ENCODE measurements at places on chromosomes 4 and X.
A peak's percentile ranks its signal among the peaks of the same experiment; 100 is the strongest.

DNA sequence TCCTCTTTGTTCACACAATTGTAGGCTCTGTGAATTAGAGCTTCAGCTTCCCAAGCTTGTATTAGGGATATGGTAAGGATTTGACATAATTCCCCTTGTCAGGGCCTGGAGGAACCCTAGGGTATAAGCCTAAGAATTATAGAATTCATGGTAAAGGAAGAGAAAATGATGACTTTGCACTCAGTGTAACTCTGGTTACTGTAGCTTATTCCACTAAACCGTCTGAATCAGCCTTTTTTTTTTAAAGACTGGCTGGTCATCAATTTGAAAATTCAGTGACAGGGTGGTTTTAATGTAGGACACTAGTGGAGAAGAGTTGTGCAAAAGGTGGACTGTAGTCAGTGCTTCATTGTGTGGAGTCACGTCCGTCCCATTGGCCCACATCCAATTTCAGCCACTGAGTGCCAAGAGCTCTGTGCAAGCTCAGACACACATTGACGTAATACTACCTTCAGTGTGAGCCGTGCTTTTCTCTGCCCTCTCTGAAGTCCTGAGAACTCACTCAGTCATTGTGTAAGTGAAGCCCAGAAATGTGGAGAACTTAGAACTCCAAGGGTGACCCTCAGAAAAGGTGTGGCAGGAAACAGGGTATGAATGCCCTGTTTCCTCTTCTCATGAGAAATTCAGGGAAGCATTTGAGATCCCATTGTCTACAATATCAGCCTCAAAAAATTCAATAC, 449.8 kb downstream of the C4orf33 start:
- DNase-seq, result no peak

- no peak for DNase-seq
Observed at GRCh38 chrX:12949205-12949926, 25.5 kb upstream of the TMSB4X start.

DNA sequence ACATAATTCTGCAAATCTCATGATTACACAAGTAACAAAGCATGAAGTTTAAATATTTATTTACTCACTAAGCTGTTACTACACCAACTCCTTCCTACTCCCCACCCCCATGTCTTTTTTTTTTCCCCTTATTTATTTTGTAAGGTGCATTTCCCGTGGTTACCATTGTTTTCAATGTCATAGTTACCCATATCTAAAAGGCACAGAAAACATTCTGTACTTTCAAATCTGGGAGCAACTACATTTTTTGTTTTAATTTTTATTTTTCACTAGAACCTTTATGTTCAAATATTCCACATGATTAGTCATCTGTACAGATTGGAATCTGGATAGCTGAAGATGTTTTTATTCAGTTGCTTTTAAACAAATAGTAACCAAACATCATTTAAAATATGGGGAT, 62.8 kb downstream of the PPP3CA start:
- DNase-seq, result peak; percentile 24

- no peak for DNase-seq
Observed at GRCh38 chr4:141757287-141757686, 120.9 kb downstream of the IL15 start.

DNA sequence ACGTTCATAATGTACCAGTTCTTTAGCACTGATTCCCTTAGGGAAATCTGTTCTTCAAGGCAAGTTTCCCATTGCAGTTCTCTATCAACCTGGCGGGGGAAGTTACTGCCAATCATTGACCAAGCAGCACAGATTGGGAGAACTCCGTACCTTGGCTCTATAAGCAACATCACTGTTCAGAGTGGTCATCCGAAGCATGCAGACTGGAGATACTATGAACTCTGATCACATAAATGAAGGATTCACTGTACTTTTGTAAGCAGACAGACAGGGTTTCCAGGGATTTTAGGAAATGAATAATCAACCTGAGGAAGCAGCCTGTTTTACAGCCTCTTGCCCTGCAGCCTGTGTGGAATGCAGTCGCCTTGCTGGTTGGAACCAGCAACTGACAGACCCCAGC, 63.8 kb upstream of the WWC2 start:
- DNase-seq, result no peak

GRCh38 chr4:65696436-65696835, 26.1 kb upstream of the EPHA5 start:
- DNase-seq, result no peak

DNA sequence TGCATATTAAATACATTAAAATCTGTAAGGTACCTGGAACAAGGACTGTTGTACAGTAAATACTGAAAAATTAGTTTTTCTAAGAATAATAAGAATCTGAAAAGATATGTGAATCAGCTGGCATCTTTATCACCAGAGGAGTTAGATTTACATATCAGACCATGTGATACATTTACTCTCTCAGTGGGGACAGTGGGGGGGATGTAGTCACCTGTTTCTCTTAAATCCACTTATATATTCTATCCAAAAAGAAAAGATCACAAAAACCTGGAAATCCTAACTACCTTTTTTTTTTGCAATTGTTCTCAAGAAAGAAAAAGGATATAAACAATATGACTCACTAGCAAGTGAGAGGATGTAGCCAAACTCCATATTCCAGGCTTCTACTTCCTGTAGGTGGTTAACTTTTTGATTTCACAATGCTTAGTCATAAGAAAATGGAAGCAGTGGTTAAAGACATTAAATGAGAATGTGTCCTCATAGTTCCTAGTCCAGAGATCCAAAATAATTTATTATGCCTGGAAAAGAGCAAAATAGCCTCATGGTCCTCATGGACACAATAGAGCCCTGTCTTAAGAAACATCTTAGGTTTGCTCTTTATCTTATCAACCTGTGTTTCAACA, 22.5 kb upstream of the MYOZ2 start:
- DNase-seq, result no peak

DNA sequence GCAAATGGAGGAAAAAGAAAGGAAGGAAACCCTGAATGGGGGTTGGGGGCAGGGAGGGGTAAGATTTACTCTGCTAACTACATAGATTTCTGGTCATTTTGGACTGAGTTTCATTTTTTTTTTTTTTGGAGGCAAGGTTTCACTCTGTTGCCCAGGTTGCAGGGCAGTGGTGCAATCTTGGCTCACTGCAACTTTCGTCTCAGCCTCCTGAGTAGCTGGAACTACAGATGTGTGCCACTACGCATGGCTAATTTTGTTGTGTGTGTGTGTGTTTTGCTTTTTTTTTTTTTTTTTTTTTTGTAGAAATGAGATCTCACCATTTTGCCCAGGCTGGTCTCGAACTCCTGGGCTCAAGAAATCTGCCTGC, 223.5 kb downstream of the APBB2 start:
- no peak for DNase-seq

DNA sequence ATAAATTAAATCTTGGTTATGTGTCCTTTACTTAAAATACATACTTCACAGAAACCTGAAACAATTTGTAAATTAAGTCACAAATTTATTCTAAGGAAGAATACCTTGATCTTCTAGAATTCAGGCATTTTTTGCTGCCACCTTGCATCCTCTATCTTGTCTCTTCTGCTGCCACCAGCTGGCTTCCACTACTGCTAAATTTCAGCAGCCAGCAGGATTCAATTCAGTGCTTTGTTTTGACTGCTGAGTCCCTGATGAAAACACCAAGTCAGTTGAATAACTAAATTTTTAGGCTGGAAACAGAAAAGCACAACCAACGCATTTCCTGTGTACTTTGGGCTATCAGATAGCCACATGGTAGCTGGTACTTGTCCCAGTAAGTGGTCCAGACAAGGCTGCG, 2.4 kb upstream of the MBTPS2 start:
- DNase-seq, result no peak

- DNase-seq, result no peak
Observed at GRCh38 chrX:136754651-136755050, 26.1 kb downstream of the ARHGEF6 start.

GRCh38 chr4:955931-956381, 17.4 kb downstream of the DGKQ start:
- no peak for DNase-seq

- DNase-seq, result no peak
Observed at GRCh38 chrX:16578218-16578617, 71.7 kb upstream of the S100G start.

DNA sequence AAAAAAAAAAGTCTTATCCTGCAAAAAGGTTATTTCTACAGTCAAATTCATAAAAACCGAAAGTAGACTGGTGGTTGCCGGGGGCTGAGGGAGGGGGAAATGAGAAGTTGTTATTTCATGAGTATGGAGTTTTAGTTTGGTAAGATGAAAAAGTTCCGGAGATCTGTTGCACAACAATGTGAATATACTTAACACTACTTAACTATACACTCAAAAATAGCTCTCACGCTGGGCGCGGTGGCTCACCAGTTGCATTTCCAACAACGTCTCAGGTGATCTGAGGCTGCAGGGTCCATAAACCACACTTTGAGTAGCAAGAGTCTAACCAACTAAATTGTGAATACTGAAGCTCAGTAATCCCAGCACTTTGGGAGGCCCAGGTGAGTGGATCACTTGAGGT, 52.4 kb downstream of the ANOS1 start:
- DNase-seq, result no peak

DNA sequence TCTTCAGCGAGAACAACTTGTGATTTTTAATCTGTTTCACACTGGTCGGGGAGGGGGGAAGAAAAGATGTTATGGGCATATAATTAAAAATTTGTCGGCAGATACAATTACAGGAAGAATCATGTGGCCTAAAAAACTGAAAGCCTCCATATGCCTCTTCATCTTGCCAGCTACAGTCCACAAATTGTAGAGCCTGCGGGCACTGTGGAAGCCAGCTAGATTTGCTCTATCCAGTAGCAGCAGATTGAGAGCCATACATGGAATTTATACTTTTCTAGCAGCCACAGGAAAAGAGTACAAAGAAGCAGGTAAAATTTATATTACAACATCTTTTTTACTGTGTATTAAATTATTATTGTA, 147.3 kb downstream of the TBL1X start:
- DNase-seq, result no peak

GRCh38 chr4:5128569-5128968, 77.3 kb downstream of the STK32B start:
- no peak for DNase-seq

GRCh38 chr4:7970361-7970946, 30.8 kb upstream of the AFAP1 start:
- DNase-seq, result no peak

- no peak for DNase-seq
Observed at GRCh38 chrX:69116077-69116476, 49.2 kb downstream of the PJA1 start.

DNA sequence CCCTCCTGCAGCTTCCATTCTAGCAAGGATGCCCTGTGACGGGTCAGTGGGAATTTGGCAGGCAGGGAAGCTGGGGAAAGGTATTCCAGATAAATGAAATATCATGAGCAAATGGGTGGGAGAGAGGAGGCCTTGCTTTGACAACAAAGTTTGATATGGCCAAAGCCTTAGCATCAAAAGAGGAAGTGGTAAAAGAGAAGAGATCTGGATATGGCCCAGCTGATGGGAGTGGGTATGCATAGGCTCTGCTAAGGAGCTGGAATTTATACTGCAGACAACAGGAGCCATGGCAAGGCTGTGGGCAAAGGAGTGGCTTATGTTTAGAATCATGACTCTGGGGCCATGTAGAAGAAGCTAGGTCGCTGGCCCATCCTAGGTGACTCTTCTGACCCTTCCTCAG, 89.2 kb downstream of the PJA1 start:
- DNase-seq, result no peak

GRCh38 chr4:184450743-184451535, 23.4 kb downstream of the IRF2 start:
- no peak for DNase-seq

GRCh38 chr4:90842960-90843359, 715.8 kb downstream of the CCSER1 start:
- DNase-seq, result no peak

GRCh38 chrX:117910216-117910615, 206.4 kb downstream of the KLHL13 start:
- DNase-seq, result no peak

- DNase-seq, result no peak
Observed at GRCh38 chr4:155795991-155796390, 37.2 kb downstream of the GUCY1B1 start.

DNA sequence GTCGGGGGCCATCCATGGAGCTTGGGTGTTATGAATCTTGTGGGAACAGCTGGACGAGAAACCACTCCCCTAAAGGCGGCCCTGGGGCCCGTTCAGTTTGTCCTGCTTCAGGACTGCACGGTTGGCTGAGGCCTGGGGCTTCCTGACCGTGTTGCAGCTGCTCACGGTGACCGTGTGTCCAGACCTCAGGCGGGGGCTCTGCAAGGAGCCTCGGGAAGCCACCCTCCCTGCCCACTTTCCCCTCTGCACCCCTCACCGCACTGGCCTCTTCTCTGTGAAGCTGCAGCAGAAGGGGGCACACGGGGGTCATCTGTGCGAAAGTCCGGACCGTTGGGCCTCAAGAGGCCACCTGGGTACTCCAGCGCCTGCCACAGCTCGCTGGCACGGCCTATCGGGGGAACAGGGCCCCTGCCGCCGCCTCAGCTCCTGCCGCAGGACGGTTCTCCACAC, 29.4 kb downstream of the UVSSA start:
- DNase-seq, result no peak

- no peak for DNase-seq
Observed at GRCh38 chrX:27241981-27242380, 221.2 kb downstream of the PPP4R3C start.

DNA sequence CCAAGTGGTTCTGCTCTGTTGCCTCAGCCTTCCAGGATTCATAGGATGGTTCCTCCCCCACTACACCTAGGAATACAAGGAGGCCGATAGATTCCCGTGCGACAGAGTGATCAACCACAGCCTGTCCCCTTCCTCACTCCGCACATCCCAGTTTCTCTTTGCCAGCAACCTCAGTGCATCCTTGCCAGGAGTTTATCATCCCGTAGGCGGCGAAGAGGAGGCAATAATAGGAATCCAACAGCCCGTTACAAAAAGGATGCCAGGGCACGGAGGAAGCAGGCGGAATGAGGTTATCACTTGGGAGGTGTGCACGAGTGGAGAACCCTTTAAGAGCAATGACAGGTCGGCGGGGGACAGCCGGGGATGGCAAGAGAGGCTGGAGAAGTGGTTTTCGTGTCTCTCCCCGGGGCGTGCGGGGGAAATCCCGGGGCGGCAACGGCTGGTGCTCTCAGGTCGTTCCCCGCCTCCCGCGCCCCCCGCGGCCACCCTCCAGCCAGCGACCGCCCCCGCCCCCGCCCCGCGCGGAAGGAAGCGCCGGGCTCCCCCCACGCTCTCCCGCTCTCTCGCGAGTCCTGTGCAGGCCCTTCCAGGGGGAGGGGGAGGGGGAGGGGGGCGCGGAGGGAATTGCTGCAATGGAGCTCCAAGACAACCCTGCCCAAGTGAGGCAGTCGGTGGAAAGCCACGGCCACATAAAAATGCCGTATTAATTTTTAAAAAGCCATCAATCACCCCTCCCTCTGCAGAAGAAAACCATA, 1.6 kb downstream of the PPP3CA start:
- DNase-seq, result peak; percentile 79
